SW 1271 (cell line): ENCODE measurements at places on chromosomes 2 and 18.

GRCh38 chr2:14235667-14236066 is 396.9 kb upstream of the LRATD1 start:
- no peak for DNase-seq

DNA sequence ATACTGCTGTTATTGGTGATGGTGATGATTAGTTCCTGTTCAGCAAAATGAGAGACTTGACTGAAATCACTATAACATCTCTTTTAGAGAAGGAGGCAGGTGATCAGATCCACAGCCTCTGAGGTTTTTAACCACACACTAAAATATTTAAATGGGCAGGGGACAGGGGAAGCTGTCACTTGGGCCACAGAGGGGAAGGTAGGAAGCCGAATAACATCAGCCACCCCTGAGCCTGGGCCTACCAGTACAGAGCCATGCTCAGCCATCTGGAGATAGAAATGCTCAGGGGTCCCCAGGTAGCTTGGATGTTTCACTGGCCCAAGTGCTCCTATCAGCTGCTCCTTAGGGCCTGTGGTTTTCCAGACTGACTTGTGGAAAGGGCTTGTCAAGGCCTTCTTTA is 122.3 kb downstream of the MRO start:
- no peak for DNase-seq

- no peak for DNase-seq
Measured at GRCh38 chr2:146602856-146603255, 1242.0 kb upstream of the ACVR2A start.

- DNase-seq, result no peak
Measured at GRCh38 chr2:196170213-196170605, 1.2 kb downstream of the STK17B start.

- no peak for DNase-seq
Measured at GRCh38 chr2:233356546-233357308, 2.4 kb downstream of the DGKD start.
